ENCODE measurements at places on chromosomes 2 and 18. TPM values are rescaled to one million over a fixed set of nuclear protein-coding genes. Genes with fewer than 3 reads are reported as not detected.

SMAD2 gene
- polyA plus RNA-seq, result 75.9 TPM

GCG gene
- polyA plus RNA-seq, result not detected

VSNL1 gene
- 21.3 TPM for polyA plus RNA-seq

C2orf80 gene
- not detected for polyA plus RNA-seq

LAMA1 gene
- 22.9 TPM for polyA plus RNA-seq

MPP4 gene
- 0.09 TPM for polyA plus RNA-seq

DNA sequence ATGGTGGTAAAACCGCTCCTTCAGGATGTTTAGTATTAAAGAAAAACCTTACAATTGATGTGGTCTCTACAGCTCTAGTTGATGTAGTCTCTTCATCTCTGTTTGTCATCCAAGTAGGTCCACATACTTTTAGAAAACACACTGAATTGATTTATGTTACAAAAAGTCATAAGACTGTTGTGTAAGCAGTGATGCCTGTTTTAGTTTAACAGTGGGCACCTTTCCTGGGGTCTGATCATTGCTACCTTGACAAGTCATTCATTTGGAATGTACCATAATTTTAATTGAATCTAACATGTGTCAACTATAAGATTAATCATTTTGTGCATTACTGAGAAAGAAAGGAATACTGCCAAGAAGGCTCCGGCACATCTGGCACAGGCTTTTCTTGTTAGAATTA is 34.3 kb downstream of the GIGYF2 start:
- DNase-seq, result no peak

Data from left lung (tissue), 14 donors.